ENCODE measurements at places on chromosomes 4 and X.

GRCh38 chr4:3462790-3463415 is at the start of gene DOK7:
TSS of gene DOK7 (plus strand) at chr4:3463306. CDS start at chr4:3463376, 70 bp downstream.
- DNase-seq, result no peak

DNA sequence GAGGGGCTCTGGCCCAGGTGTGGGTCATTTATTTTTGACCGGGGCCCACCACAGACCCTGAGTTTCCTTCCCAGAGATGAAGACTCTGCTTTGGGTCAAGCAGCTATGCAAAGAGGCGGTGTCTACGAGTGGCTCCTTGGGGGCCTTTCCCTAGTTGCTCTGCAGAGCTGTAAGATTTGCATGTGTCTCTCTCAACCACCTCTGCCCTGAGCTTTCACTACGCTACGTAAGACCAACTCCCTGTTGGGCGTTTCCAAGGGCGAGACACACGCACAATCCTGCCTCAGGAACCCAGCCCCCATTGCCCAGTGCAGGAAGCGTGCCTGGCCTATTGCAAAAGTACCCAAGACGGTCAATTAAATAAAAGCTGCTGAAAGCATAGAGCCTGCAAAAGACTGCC is 10.0 kb upstream of the ANOS1 start:
- no peak for DNase-seq

GRCh38 chr4:62661821-62662220 is 1461.7 kb downstream of the ADGRL3 start:
- DNase-seq, result no peak

GRCh38 chrX:128691872-128692271 is 639.7 kb upstream of the ACTRT1 start:
- DNase-seq, result no peak

DNA sequence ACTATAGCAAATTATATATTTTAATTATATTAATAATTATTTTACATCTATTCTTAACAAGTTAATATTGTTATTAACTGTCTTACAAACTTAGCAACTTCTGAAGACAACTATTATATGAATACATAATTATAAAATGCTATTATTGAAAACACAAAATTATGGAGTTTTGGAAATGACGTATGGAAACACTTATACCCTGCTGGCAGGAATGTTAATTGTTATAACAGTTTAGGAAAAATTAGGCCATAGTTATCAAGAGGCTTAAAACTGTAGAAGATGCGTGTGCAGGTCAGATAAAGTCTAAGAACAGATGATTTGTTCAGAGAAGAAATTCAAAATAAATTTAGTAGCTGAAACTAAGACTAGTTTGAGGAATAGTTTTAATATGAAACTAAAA is 211.7 kb downstream of the FAT4 start:
- no peak for DNase-seq

DNA sequence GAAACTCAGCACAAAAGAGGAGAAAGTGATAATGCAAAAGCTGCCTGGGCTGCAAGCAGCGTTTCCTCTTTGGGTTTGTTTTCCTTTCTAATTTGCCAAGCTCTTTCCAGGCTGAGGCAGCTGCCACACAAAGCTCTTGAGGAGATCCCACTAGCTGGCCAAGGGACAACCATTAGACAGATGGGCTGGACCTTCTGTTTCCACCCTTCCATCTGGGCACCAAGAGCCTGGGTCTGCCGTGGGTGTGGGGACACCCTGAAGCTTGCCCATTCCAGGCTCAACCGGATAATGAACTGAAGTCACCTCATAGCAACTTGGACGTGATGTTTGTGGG is 194.6 kb upstream of the C1QTNF7 start:
- peak; percentile 5 for DNase-seq

GRCh38 chrX:53357799-53358530 is 64.5 kb downstream of the SMC1A start:
- DNase-seq, result no peak

- DNase-seq, result no peak
Measured at GRCh38 chr4:103092245-103092644, 7.4 kb downstream of the BDH2 start.

- DNase-seq, result no peak
Measured at GRCh38 chr4:56085275-56085674, 136.5 kb downstream of the CEP135 start.

GRCh38 chrX:102840871-102841705 is 96.0 kb upstream of the RAB40AL start:
- no peak for DNase-seq

DNA sequence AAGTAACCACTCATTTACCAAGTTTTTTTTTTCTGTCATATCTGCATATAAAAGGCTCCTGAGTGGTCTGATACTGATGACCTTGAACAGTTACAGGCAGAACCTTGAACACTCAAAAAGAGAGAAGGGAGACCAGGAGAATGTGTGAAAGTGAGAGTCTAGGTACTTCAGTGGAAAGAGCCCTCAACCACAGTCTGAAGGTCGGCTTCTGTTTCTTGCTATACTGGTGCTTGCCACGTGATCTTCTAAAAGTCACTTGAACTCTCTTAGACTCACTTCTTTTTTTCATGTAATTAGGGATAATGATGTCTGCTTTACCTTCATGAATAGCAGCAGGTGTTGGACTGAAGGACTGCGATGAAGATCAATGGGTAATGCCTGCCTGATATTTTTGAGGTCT is 22.8 kb downstream of the GABRB1 start:
- no peak for DNase-seq

DNA sequence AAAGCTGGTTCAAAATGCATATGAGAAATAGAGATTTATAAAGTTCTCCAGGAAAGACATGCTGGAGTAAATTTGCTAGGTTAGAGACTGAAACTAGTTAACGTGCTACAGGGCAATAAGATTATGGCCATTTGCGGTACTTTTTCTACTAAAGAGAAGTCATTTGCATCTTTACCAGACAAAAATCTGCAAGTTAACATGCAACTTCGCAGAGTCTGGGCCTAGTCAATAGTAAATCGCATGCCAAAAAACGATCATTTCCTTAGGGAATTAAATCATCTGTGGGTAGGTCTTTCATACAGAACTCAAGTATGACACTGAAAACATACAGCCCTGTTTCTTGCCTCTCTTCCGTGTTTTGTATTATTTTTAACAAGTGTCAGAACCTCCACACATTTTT is 32.8 kb upstream of the REST start:
- no peak for DNase-seq

GRCh38 chrX:106612393-106612763 is 600 bp downstream of the RADX start:
- no peak for DNase-seq

- peak; percentile 74 for DNase-seq
Measured at GRCh38 chr4:10457255-10457801, at the start of gene ZNF518B. TSS of gene ZNF518B (minus strand) at chr4:10457426. CDS start at chr4:10446328, 11,098 bp downstream.

GRCh38 chr4:7487502-7487901 is 52.8 kb upstream of the PSAPL1 start:
- DNase-seq, result no peak

- DNase-seq, result no peak
Measured at GRCh38 chr4:174627473-174627872, 105.2 kb upstream of the HPGD start.

DNA sequence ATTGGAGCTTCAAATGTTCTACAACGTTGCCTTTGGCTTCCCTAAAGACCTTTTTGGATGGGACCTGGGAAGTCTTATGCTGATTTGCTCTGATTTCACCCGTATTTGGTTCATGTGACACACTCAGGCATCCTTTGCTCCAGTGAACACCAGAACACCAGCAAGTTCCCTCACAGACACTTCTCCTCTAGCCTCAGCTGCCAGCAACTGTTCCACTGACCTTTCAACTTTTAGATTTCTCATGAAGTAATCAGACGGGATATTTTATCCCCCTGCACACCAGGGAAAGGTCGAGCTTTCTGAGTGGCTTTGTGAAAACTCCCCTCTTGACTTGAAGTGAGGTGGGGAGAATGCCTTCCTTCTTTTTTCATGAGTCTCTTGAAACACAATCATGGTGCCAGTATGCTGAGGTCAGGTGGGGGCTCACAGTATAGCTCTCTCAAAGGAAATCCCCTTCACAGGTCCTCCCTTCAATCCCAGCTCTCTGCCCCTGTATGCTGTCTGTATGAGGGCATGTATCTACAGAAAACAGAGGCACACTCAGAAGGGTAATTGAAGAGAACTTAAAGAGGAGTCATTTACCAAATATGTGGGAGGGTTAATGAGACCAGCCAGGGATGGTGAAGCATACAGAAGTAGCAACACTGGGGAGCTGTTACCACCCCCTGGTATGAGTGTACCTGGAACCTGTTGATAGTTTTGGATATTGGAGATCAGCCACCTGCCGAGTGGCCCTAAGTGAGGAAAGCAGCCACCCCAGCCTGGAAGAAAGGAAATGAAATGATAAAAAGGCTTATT is 62.7 kb downstream of the FGFBP1 start:
- no peak for DNase-seq

DNA sequence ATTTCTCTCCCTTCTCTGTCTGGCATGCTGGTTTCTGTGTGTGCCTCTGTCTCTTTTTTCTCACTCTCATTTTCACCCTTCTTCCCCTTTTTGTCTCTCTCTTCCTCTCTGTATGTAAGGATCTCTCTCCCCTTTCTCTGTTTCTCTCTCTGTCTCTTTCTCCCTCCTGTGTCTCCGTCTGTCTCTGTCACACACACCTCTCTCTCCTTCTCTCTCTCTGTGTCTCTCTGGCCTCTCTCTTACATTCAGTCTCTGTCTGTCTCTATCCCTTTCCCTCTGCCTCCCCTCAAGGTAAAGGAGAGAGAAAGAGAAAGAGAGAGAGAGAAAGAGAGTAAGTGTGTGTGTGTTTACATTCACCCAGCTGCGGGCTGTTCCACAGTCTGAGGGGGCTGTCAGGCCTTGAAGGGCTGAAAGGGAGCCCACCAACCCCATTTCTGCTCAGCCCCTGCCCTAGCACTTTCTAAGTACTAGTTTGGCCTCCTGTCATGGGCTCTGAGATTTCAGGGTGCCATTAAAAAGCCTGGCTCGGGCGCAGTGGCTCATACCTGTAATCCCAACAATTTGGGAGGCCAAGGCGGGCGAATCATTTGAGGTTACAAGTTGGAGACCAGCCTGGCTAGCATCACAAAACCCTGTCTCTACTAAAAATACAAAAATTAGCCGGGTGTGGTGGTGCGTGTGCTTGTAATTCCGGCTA is 9.6 kb upstream of the TSPYL2 start:
- no peak for DNase-seq

GRCh38 chr4:77268108-77268507 is 111.1 kb downstream of the CCNG2 start:
- no peak for DNase-seq

DNA sequence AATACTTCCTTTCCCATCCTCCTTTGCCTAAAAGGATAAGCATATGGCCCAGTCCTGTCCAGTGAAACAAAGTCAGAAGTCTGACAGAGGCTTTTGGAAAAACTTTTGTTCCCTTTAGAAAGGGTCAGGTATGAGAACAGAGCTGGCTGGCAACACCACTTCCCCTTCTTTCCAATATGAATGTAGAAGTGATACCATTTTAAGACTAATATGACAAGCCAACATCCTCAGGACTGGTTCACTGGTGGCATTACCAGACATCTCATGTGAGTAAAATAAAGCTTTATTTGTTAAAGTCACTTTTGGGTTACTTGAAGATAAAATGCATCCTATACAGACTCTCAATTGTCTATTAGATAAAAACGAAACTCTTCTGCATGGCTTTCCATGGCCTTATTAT is 83.6 kb upstream of the PTCHD1 start:
- DNase-seq, result no peak

DNA sequence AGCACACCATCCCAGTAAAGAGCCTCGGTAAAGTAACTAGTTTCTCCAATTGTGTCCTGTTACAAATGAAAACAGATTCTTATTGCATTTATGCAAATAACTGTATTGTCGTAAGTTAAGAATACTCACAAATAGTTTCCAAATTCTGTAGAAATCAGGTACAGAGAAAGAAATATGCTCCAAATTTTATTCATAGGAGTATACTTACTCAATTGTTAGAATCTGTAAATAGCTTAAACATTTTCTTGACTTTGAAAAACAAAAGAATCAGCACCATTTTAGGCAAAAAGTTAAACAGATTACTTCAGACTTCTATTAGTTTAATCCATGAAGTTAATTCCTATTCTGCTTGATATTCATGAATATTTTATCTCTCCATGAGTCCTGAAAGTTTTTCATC is 10.7 kb downstream of the CNGA1 start:
- DNase-seq, result no peak

GRCh38 chr4:46505131-46505530 is 115.2 kb upstream of the GABRA2 start:
- DNase-seq, result no peak

DNA sequence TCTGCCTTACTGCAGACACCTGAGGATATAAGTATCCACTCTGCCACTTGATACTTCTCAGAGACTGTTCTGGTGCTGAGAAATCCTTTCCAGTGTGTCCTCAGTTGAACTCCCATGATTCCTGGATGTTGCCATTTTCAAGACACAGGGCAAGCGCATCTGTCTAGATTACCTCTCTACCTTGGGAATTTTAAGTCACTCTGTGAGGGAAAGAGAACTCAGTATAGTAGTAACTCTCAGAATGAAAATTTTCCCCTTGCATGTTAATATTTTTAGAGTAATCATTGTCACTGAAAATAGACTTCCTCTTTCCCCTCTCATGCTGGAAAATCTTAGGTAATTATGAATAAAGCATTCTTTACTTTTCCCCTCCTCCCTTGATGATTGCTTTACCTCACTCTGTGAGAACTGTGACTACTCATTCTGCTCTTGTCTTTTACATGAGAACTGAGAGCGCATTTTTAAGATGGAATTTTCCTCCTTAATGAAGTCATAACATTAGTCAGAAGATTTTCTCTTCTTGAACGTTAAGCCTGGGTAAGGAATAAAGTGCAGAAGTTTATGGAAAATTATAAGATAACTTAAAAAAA is 45.0 kb downstream of the TET2 start:
- no peak for DNase-seq

GRCh38 chrX:116436358-116436816 is at the start of gene SLC6A14:
TSS of gene SLC6A14 (plus strand) at chrX:116436606. CDS start at chrX:116436710, 104 bp downstream.
- no peak for DNase-seq

DNA sequence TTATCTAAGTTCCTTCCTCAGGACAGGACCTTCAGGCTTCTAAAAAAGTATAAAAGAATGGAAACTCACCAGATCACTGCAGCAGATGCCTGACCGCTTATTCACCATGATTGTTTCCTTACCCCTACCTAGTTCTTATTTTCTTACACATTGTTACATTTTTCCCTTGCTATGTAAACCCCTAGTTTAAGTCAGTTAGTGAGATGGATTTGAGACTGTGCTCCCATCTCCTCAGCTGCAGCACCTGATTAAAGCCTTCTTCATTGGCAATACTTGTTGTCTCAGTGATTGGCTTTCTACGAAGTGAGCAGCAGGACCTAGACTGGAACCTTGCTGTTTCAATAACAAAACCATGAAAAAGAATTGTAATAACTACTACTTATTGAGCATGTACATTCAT is 4.7 kb downstream of the SPARCL1 start:
- no peak for DNase-seq

GRCh38 chr4:140642674-140643437 is 74.1 kb upstream of the UCP1 start:
- no peak for DNase-seq

GRCh38 chrX:49066278-49066677 is 7.5 kb downstream of the CCDC120 start:
- DNase-seq, result no peak

GRCh38 chr4:146170149-146170548 is 5.4 kb upstream of the LSM6 start:
- no peak for DNase-seq

GRCh38 chrX:129786210-129786651 is 6.5 kb downstream of the SASH3 start:
- no peak for DNase-seq

GRCh38 chr4:106676173-106676921 is 307.8 kb upstream of the GIMD1 start:
- DNase-seq, result no peak

All from activated CD4-positive, alpha-beta T cell treated with anti-CD3 and anti-CD28 coated beads for 4 hours (primary cell).